ENCODE measurements at places on chromosomes 5 and 9.

GRCh38 chr5:82365744-82366228 is 87.6 kb upstream of the RPS23 start:
- peak; percentile 6 for DNase-seq

DNA sequence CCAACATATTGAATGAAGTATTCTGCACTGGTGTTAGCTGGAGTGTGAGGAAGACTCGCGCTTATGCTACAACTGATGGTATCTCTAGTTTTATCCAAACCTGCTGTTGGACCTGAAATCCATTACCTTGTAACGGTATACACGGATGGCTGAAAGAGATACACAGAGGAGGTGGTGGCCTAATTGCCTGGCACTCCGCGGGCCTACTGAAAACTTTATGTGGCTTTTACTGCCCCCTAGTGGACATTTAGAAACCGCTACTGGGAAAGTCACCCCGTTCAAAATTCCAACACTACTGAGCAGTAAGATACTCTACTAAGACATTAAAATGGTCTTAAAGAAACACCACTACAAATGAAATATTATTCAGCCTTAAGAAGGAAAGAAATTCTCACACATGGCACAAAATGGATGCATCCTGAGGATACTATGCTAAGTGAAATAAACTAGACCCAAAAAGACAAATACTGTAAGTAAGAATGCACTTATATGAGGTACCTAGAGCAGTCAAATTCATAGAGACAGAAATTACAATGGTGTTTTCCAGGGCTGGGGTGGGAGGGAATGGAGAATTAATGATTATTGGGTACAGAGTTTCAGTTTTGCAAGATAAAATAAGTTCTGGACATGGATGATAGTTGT is 100.4 kb downstream of the TTLL11 start:
- DNase-seq, result peak; percentile 10

- DNase-seq, result no peak
These were observed 243.8 kb downstream of the CSNK1G3 start for GRCh38 chr5:123755653-123756317.

GRCh38 chr5:31244921-31245320 is 51.4 kb downstream of the CDH6 start:
- DNase-seq, result no peak

DNA sequence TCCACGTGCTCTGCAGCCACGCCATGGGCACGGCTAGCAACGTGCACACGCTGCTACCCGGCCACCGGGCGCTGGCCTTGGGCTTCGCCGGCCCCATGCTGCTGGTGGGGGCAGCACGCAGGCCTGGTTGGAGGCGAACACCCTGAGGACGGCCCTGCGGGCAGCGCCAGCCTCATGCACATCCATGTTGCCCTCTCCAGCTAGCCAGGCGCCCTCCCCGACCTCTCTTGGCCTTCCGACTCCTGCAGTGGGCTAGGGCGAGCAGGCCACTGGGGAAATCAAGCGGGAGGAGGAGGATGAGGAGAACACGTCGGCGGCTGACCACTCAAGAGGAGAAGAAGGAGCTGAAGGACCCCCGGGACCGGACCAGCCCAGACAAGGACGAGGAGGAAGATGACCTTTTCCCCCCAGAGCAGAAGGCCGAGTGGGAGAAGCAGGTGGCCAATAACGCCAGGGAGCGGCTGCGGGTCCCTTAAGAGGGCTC is 73.3 kb downstream of the INSL6 start:
- DNase-seq, result no peak

DNA sequence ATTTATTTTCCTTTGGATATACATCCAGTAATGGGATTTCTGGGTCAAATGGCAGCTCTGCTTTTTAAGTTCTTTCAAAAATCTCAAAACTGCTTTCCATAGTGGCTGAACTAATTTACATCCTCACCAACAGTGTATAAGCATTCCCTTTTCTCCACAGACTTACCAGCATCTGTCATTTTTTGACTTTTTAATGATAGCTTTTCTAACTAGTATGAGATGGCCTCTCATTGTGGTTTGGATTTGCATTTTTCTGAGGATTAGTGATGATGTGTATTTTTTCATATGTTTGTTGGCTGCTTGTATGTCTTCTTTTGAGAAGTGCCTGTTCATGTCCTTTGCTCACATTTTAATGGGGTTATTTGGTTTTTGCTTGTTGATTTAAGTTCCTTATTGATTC is 90.0 kb upstream of the HMHB1 start:
- no peak for DNase-seq

- peak; percentile 46 for DNase-seq
These were observed 266.8 kb downstream of the CWC27 start for GRCh38 chr5:65035211-65036206.

DNA sequence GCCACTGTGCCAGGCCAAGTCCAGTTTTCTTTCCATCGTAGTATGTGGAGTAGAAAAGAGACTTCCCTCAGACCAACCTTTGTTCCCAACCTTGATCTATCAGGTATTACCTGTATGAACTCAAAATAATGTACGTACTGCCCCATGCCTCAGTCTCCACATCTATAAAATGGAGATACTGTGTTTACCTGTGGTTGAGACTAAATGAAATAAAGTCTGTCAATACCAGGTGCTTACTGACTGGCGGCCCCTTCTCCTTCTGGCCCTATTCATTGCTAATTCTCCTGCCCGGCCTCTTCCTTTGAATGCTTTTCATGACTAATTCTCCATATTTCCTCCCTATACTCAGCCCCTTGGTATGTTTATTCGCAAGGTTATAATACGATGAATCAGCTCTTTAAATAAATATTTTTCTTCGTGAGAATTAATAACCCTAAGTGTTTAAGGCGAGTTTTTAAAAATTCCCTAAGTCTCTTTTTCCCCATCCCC is 89.6 kb upstream of the BASP1 start:
- DNase-seq, result no peak

- no peak for DNase-seq
These were observed 51.8 kb upstream of the ZBTB43 start for GRCh38 chr9:126752881-126753670.

- DNase-seq, result no peak
These were observed 3.5 kb downstream of the PAM start for GRCh38 chr5:102758576-102758975.

- DNase-seq, result no peak
These were observed 11.1 kb upstream of the WNK2 start for GRCh38 chr9:93172666-93173364.

- DNase-seq, result no peak
These were observed 106.0 kb downstream of the MEGF10 start for GRCh38 chr5:127396490-127397155.

DNA sequence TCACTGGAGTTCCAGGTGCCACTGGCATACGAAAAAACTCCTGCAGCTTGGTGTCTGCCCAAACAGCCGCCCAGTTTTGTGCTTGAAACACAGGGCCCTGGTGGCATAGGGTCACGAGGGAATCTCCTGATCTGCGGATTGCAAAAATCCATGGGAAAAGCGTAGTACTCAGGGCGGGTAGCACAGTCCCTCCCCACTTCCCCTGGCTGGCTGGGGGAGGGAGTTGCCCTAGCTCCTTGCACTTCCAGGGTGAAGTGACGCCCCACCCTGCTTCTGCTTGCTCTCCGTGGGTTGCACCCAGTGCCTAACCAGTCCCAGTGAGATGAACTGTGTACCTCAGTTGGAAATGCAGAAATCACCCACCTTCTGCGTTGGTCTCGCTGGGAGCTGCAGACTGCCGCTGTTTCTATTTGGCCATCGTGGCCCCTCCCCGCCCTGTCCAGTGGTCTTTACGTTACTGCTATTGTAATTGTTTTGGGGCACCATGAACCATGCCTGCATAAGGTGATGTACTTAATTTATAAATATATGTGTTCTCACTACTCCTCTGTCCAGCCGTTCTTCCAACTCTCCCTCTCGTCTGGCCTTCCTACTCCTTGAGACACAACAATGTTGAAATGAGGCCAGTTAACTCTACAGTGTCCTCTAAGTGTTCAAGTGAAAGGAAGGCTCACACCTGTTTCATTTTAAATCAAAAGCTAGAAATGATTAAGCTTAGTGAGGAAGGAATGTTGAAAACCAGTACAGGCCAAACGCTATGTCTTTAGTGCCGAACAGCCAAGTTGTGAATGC is 65.9 kb downstream of the CCDC171 start:
- DNase-seq, result no peak

DNA sequence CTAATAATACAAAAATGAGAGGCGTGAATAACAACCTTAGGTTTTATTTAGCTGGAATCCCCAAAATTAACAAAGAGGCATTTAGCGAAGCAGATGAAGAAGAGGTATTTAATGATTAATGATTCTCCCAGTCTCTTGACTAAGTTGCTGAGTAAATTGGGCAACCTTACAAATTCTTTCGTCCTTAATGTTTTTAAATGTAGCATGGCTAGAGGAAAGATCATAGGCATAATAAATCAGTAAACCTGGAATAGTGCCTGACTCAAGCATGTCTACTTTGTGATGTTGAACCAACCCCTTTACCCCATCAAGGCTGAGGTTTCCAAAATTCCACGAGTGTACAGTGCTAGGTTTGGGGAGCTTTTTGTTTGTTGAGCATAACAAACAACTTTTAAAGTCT is 7.9 kb downstream of the BHMT start:
- no peak for DNase-seq

DNA sequence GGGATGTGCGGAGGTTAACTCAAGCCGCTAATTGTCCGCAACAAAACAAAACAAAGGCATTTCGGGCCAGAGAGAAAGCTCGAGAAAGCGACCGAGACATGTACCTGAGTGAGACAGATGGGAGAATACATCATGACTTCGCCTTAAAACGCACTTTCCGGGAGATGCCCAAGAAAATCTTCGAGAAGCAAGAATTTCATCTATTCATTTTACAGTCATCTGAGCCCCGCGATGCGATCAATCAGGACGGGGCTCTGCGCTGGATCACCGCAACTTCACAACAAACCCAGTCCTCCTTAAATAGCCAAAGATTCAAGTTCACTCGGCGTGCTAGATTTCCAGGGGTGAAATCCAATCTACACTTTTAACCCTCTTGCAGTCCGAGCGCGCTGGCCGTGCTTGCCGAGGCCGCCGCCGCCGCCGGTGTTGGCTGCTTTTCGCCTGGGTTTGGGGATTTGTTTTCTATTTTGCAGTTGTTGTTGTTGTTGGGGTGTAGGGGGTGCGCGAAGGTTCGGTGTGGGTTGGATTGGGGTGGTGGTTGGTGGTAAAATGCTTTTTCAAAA is 482 bp downstream of the NFIB start:
- no peak for DNase-seq

DNA sequence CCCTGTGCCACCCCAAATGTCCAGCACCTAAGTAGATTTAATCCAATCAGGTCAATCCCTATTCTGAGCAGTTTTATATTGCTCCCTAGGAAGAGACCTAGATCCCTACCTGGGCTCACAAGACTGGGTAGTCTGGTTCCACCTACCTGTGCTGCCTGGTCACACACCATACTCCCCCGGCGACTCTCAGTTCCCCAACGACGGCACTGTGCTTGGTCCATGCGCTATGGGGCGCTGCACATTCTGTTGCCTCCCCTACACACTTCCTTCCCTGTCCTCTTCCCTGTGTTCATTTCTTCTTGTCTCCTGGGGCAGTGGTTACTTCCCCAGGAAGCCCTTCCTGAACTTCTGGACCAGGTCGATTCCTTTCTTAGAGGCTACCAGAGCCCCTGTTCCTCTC is 109.9 kb upstream of the IL12B start:
- no peak for DNase-seq

DNA sequence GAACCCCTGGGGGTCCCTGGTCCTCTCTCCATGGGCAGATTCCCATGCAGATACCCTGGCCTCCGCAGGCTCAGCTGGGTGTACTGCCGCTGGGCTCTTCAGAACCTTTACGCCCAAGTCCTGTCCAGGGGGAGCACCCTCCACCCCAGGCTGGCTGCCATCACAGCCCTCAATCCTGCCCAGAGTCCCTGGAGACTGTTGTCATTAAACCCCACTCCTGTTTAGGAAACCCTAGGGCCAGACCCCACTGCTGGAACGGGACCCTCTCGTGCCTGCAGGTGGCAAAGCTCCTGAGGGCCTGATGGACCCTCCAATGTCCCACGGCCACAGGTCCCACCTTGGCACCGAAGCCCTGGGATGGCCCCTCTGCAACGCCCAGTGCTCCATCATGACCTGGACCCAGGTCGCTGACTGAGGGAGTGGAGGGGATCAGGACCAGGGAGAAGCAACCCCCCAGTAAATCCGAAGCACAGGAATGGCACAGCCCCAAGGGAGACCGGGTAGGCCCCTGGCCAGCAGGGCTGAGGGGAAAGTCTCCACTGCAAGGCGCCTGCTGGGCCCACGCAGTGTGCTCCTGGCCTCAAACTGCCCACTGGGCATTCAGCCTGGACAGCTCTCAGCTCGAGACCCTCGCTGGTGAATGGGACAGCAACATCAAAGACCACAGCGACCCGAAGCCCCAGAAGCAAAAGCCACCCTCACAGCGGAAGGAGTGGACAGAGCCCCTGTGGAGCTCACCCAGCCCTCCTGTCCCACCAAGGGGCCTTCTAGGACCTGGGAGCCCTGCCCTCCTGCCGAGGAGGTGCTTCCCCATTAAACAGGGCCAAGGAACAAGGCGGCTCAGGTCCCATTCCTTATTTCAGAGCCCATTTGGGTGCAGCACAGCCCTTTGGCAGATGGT is 8.3 kb downstream of the ZDHHC11B start:
- no peak for DNase-seq

- DNase-seq, result no peak
These were observed 85.8 kb downstream of the GNAQ start for GRCh38 chr9:77945798-77946197.

GRCh38 chr5:170651604-170652277 is 131.8 kb upstream of the GABRP start:
- DNase-seq, result no peak

DNA sequence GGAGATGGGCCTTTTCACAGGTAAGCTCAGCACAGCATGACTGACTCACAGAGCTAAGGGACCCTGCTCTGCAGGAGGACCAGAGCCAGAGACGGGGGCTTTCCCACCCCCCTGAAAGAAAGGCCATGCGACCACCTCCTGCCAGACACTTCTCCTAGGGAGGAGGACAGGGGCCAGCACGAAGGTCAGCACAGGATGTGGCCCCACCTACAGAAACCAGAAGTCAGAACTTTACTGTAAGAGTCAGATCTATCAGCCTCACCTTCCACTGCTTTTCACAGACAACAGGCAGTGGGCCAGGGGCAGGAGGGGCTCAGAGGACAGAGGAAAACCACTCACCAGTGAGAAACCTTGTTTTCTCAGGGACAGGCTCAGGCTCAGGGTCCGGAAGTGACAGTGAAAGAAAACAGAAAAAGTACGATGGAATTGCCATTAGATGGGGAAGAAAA is 37.9 kb downstream of the CCNJL start:
- no peak for DNase-seq

GRCh38 chr5:65359569-65359968 is 122.2 kb downstream of the ADAMTS6 start:
- DNase-seq, result no peak
